ENCODE measurements at places on chromosomes 1 and 21.

DNA sequence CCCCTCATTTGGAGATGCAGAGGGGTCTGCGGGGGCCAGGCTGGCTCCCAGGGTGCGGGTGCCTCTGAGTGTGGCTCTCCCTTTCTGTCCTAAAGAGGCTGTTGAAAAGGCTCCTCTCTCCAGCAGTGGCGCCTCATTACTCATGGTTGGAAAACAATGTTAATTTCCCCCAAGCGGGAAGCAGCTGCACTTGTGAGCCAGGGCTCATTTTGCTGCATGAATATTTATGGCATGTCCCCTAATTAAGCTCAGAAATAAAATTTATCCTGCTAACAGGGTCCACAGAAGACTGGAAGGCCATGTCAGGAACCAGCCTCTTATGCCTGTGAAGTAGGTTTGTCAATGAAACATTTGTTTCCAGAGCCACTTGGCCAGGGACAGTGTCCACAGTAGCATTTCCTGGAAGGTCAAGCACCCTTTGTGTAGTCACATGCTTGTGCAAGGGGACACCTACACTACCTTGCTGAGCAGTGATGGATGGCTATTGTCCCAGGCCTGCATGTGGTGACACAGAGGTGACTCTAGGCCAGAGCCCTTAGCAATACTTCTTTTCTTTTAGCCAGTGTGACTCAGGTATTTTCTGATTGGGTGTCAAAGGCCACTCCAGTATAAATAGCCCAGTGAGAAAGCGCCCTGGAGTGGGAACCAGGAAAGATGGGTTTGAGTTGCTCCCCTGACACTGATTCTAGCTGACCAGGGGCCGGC, 259.0 kb downstream of the FOXD2 start:
- no peak for DNase-seq

- no peak for DNase-seq
Measured at GRCh38 chr1:228490120-228491078, 3.2 kb downstream of the RNF187 start.

- no peak for DNase-seq
Measured at GRCh38 chr1:115833856-115834255, 7.1 kb downstream of the NHLH2 start.

GRCh38 chr1:171563675-171564074, 58.4 kb upstream of the MYOCOS start:
- no peak for DNase-seq

- no peak for DNase-seq
Measured at GRCh38 chr1:174968750-174969244, 30.9 kb upstream of the CACYBP start.

GRCh38 chr1:18341291-18342069, 139.2 kb upstream of the KLHDC7A start:
- no peak for DNase-seq

DNA sequence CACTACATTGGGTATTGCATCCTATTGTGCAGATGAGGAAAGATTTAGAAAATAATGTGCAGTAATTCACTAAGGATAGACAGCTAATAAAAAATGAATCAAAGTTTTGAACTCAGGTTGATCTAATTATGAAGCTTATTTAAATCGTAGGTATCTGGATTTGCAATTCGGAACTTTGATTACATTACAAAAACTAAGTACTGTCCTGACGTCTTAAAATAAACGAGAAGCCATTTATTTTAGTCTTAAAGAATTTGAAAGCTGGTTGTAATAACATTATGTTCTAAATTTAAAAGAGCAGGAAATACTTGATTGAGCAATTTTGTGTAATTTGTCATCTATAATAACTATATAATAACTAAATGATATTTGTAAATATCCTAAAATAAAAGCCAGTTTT, 235.9 kb downstream of the TPR start:
- DNase-seq = no peak

- no peak for DNase-seq
Measured at GRCh38 chr1:2031546-2032540, 12.7 kb downstream of the GABRD start.

DNA sequence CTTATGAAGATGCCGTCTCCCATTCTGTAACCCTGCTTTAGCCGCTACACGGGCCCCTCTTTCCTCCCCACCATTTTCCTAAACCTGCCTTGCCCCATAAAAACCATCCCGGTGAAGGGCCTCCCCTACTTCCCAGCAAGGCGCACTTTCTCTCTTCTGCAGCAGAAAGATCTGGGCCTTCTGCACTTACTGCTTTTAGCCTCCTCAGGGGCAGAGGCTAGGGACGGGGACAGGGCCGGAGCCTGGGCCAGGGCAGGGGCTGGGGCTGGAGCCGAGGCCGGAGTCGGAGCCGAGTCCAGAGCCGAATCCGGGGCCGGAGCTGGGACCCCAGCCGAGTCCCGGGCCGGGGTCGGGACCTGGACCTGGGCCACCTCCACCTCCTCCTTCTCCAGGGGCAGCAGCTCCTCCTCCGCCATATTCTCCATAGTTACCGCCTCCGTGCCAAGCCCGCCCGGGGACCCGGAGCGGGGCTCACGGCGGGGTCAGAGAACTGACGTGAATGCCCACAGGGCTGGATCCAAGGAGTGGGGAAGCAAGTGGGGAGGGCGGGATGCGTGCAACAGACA, 382 bp downstream of the TRMT1L start:
- no peak for DNase-seq

GRCh38 chr1:1756661-1757421, 21.4 kb downstream of the NADK start:
- DNase-seq = no peak

GRCh38 chr1:6269720-6270400, 9.0 kb upstream of the GPR153 start:
- peak; percentile 81 for DNase-seq

DNA sequence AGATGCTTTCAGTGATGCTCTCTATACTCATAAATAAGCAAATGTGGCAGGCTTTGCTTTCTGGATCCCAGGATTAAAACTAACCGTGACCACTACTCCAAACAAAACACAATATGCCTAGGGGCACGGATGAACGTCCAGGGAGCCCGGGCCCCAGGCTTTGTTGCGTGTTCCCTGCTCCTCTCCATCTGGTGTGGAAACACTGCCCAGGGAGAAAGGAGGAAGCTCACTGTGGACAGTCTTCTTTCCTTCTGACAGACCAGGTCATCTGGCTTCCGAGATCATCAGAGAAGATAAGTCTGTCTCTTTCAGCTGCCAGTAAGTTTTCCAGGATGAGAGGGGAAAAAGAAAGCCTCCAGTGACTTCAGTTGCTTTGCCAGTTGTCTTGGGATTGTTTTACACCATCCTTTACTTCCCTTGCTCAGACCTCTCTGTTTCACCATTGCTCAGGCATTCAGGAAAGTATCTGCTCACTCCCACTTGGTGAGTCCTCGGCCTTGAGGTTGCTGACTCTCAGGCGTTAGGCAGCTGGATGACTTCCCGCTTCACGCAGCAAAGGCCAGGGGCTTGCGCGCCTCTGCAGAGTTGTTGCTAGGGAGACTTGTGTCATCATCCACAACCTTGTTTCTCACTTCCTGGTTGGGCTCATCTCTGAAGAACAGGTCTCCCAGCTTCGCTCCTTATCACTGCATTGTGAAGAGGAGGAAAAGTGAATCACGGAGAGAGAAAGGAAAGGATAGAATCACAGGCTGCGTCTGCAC, 20.6 kb upstream of the PGD start:
- DNase-seq = no peak

GRCh38 chr21:14533499-14534428, 12.4 kb downstream of the SAMSN1 start:
- DNase-seq = no peak

DNA sequence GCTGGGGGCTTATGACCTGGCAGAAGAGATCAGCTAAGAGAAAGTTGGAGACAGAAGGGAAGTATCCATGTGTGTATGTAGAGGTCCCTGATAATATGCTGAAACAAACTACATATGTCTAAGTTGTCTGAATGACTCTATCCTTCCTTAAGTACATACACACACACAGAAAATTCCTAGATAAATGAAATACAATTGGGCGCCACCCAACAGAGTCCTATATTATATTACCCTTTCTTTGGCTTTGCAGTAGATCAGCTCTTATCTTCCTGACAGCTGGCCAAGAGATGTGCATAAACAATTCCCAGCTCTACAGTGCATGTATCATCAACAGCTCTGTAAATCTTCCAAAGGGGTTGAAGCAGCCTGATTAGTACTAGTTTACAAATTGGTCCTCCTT, 40.1 kb downstream of the SORT1 start:
- no peak for DNase-seq

GRCh38 chr1:57289781-57290180, 134.1 kb downstream of the DAB1 start:
- no peak for DNase-seq

DNA sequence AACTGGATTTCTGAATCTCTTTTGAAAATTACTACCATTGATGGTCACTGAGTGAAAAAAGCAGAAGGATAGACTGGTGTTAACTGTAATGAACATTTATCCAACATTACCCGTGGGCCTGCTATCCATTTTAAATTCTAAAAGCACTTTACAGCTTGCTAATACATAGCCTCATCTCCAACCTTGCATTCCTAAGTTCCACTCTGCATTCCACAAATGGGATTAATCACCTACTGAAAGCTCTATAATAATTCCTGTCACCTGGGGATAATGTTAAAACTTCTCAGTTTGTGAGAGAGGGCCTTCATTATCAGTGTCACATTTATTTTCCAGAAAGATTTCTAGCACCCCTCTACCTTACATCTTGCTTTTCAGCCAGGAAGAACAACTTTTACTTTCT, 38.2 kb downstream of the PTPRC start:
- DNase-seq = no peak

GRCh38 chr1:91221017-91221416, 183.6 kb downstream of the HFM1 start:
- no peak for DNase-seq

GRCh38 chr1:185170291-185170848, 13.4 kb downstream of the SWT1 start:
- peak; percentile 96 for DNase-seq

- no peak for DNase-seq
Measured at GRCh38 chr1:21669258-21670058, at the start of gene RAP1GAP. RAP1GAP (minus strand) TSS chr1:21669357; CDS start chr1:21620032, 49,325 bp downstream.

DNA sequence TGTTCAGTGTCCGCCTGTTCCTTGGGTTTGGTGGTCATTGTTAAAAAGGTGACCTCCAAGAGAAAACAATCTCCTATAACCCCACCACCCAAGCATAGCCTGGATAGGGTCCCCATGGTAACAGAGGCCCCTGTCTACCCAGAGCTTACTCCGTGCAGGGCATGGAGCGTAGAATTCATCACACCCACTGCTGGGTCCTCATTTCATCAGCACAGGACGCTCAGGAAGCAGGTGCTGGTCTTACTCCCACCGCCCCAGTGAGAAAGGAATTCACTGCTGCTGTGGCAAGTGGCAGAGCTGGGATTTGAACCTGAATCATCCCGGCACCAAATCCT, 37.0 kb downstream of the ARHGEF10L start:
- DNase-seq = no peak

DNA sequence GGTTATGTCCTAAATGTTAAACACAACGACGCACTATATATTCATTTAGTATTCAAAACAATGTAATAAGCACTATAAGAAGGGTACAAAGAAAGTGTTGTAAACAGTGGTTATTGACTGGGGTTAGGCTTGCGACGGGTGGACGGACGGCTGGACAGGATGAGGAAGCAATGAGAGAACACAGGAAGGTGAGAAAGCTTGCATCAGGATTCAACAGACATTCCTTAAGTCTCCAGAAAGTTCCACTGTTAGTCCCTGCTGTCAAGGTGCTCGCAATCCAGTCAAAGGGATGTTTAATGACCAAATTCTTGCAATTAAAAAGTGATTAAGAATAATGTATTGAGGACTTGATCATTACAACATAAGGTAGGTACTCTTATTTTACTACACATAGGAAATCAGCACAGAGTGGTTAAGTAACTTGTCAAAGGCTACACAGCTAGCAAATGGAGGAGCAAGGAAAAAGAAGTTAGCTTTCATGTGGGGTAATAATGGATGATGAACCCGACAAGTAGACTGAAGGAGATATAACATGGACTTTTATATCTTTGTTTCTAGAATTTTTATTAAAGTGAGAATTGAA, 994 bp upstream of the ACBD6 start:
- peak; percentile 84 for DNase-seq

DNA sequence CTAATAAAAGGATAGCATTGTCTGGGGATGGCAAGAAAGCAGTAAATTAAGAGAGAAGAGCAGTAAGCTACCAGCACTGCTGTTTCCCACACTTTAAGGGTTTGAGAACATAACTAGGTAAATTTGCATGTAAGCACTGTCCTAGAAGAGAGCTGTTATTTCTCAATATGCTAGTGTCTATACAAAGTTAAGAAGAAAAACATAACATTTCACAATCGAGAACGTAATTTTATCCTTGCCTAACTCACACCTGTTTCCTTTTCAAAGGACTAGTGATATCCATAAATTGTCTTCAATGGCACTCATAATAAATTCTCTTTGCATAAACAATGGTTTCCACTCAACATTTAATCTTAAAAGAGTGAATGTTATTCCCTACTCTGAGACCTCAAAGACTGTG, 576.0 kb downstream of the PTBP2 start:
- no peak for DNase-seq

- DNase-seq = no peak
Measured at GRCh38 chr1:117685936-117686806, 80.3 kb downstream of the TENT5C start.

DNA sequence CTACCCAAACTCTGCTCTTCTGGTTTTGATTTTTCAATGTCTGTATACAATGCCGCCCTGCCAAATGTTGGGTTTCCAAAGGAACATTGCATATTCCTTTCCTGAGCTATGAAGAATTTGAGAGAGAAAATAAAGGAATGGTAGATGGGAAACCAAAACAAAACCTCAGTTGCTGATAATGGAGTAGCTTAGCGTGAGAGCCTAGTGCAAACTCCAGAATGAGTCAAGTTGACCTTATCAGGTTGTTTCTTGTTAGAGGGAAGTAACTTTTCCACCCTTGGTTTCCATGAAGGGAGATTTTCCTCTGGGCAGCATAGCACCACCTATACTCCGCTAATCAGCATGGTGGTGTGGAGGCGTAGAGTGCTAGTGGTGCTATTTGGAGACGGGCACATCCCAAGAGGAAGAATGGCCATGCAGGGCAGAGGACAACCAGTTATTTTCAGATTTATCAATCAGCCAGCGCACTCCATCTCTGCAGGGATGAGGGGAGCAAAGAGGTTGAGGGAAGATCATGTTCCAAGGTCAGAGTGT, 51.6 kb downstream of the BACH1 start:
- DNase-seq = no peak

- no peak for DNase-seq
Measured at GRCh38 chr1:30253807-30254440, 469.5 kb downstream of the MATN1 start.

DNA sequence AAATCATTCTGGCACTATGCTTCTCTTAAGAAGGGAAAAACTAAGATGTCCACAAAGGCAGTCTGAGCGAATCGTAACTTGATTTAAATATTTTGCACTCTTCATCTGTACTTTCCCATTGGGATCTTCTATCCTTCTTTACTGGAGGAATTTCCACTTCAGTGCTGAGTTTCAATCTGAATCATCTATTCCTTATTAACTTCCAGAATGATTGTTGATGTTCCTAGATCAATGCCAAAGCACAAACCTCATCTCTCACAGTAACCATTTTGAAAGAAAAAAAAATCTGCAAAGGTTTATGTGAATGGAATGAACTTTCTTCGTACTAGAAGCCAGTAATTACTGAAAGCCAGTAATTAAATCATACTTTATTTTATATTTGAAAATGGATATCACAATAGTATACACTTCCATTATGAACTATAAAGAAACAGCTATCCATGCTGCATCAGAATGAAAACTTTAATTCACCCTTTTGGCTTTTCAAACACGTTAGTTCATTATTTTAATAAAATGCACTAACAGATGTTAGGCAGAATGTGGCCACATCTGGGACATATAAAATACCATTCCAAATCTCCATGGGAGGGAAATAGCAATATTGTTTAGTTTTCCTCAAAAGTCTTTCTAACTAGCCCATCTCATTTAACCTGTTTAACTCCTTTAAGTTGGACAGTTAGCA, 5.5 kb upstream of the RNF2 start:
- DNase-seq = no peak

All from NCI-H526 treated with DMSO at 0.1 percent for 48 hours (cell line).